ENCODE measurements at places on chromosomes 7 and 10.

GRCh38 chr7:138981332-138982203 lies at the start of gene KIAA1549:
Gene KIAA1549, minus strand, starts transcription at chr7:138981389. Its CDS starts 120 bp downstream, at chr7:138981269.
- DNase-seq = peak; percentile 93

- no peak for DNase-seq
Observed at GRCh38 chr7:148435715-148436114, 154.9 kb upstream of the C7orf33 start.

- no peak for DNase-seq
Observed at GRCh38 chr10:7625836-7626235, 40.9 kb downstream of the ITIH5 start.

- DNase-seq = no peak
Observed at GRCh38 chr10:103850572-103850895, 4.8 kb downstream of the SH3PXD2A start.

DNA sequence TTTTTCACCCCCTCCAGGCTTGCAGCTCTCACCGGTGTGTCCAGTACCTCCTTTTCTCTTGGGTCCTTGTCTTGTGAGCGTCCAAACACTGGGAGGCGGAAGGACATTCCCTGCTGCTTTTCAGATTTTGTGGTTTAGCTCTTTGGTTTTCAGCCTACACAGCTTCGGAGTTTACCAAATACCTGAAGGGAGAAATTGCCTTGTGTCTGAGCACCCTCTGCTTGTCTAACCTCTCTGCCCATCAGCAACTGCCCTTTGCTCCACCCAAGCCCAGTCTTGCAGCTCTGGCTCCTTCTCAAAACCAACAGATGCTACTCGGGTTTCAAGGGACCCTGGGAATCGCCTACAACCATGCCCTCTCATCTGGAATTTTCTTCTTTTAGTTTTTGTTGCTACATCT lies 519.1 kb upstream of the IGFBP3 start:
- DNase-seq = no peak
